Osteoblast (primary cell): ENCODE measurements at places on chromosomes 12 and 14. TPM values are rescaled to one million over a fixed set of nuclear protein-coding genes. Genes with fewer than 3 reads are reported as not detected.

Gene MYF5
- total RNA-seq, result not detected in 2 replicates

Gene HOXC12
- total RNA-seq, result under 0.01 TPM in 1 of 2 replicates, not detected in the other

Gene MLF2
- total RNA-seq, result 118 and 138 TPM in 2 replicates

Gene HSP90AA1
- 193 and 198 TPM in 2 replicates for total RNA-seq

Gene MYL2
- total RNA-seq, result not detected in 2 replicates

Gene SERPINA12
- not detected in 2 replicates for total RNA-seq
